ENCODE measurements at places on chromosomes 13 and 19. TPM values are rescaled to one million over a fixed set of nuclear protein-coding genes. Genes with fewer than 3 reads are reported as not detected.

DNA sequence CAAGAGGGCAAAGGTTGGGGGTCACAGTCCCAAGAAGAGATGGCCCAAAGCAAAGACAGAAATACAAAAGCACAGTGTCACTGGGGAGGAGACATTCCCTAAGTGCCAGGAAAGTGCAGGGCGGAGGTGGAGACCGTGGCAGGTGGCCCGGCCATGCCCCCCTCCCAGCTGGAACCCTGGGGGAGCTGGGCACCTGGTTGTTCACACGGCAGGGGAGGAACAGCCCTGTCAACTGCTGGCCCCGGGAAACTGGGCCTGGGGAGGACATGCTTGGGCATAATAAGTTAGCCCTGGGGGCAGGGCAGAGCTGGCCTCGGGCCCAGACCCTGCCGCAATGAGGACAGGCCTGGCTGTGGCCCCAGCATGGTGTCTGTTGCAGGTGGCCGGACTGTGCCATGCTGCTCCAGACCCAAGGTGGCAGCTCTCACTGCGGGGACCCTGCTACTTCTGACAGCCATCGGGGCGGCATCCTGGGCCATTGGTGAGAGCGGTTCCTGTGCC lies 7.4 kb downstream of the HPN start:
- no peak for DNase-seq
- no peaks in the 10 kb centered on the region for H3K36me3 ChIP-seq
- peaks cover 15% of the 10 kb centered on the region for H3K4me1 ChIP-seq

- H3K27ac ChIP-seq = no peak overlapping the region
- H3K27me3 ChIP-seq = no peaks in the 10 kb centered on the region
- H3K36me3 ChIP-seq = no peaks in the 10 kb centered on the region
- H3K4me3 ChIP-seq = no peak overlapping the region
- H3K4me1 ChIP-seq = peaks cover 13% of the 10 kb centered on the region
- no peak for DNase-seq
Measured at GRCh38 chr13:33740134-33740538, 77.8 kb upstream of the RFC3 start.

GRCh38 chr19:18319591-18320135 lies 3.2 kb downstream of the LSM4 start:
- no peaks in the 10 kb centered on the region for H3K27me3 ChIP-seq
- H3K4me1 ChIP-seq = peaks cover 64% of the 10 kb centered on the region
- DNase-seq = no peak
- H3K36me3 ChIP-seq = peaks cover 47% of the 10 kb centered on the region
- H3K27ac ChIP-seq = peak overlapping the region; percentile 85
- H3K4me3 ChIP-seq = peak overlapping the region; percentile 67

DNA sequence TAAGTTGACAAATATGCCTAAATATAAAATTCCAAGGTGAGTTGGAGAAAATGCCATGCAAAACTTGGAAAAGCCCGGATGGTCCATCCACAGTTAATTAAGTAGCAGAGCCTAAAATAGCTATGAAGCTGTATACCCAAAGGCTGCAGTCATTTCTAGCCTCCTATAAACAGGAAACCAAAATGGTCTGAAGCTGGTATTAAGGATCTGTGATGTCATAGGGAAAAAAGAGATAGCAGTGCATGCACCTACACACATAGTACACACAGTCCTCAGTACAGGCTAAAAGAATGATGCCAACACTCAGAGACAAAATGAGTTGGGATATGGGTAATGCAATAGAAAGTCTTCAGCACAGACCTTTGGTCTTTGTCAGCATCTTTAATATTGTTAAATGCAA lies 736.9 kb downstream of the EFNB2 start:
- no peaks in the 10 kb centered on the region for H3K4me1 ChIP-seq
- H3K36me3 ChIP-seq = no peaks in the 10 kb centered on the region
- no peak for DNase-seq
- no peaks in the 10 kb centered on the region for H3K27me3 ChIP-seq
- H3K4me3 ChIP-seq = no peak overlapping the region

- peaks cover 29% of the 10 kb centered on the region for H3K4me1 ChIP-seq
- DNase-seq = no peak
- no peaks in the 10 kb centered on the region for H3K27me3 ChIP-seq
- H3K4me3 ChIP-seq = peak overlapping the region; percentile 45
Measured at GRCh38 chr19:3098515-3099346, 4.6 kb downstream of the GNA11 start.

DNA sequence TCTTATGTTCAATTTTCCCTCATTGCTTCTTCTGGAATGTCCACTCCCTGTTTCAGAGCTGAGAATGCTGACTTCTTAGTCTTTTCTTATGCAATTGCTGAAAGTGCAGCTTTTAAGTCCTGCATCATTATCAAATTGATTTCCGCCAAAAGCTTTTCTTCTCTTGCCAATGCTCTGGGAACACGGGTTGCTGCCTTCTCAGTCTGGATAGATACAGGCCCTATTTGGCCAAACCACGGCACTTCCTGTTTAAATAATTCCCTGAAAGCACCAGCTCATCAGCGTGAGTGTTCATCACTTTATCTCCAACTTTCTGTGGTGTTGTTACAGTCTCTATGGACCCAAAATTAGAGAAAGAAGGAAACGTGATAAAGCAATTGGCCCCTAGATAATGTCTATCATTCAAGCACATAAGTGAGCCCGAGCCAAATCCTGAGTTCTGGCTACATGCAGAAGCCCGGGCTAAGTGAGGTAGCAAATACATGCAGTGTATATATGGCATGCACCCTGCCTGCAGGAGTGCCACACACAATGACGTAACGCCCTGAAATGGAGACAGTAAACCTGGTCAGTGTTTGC lies 85.7 kb downstream of the CYSLTR2 start:
- peaks cover 8% of the 10 kb centered on the region for H3K4me1 ChIP-seq
- no peak overlapping the region for H3K4me3 ChIP-seq
- H3K36me3 ChIP-seq = no peaks in the 10 kb centered on the region
- no peak overlapping the region for H3K27ac ChIP-seq
- DNase-seq = no peak

GRCh38 chr19:56778351-56778750 lies 62.2 kb downstream of the PEG3 start:
- no peaks in the 10 kb centered on the region for H3K27me3 ChIP-seq
- DNase-seq = no peak
- no peaks in the 10 kb centered on the region for H3K36me3 ChIP-seq

DNA sequence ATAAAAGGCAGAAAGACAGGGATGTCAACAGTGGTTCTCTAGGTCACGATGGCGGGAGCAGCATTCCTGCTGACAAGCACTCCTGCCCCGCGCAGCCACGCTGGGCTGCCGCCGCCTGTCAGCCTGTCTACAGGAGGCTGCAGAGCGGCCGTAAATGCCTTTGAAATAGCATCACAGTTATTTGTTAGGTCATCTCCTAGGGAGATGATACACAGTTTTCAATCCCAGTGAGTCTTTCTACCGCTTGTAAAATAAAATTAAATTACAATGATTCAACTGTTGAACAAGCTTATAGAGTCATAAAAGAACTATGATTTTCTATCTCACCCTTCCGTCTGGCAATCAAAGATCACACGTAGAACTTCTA lies 7.3 kb upstream of the SLC7A9 start:
- H3K4me1 ChIP-seq = peaks cover 3% of the 10 kb centered on the region
- DNase-seq = no peak
- H3K27me3 ChIP-seq = no peaks in the 10 kb centered on the region
- peaks cover 7% of the 10 kb centered on the region for H3K36me3 ChIP-seq
- H3K4me3 ChIP-seq = no peak overlapping the region
- no peak overlapping the region for H3K27ac ChIP-seq

- H3K36me3 ChIP-seq = no peaks in the 10 kb centered on the region
- H3K27me3 ChIP-seq = peaks cover 9% of the 10 kb centered on the region
- no peak overlapping the region for H3K27ac ChIP-seq
- H3K4me1 ChIP-seq = no peaks in the 10 kb centered on the region
Measured at GRCh38 chr13:101942038-101942437, 459.8 kb downstream of the FGF14 start.

GRCh38 chr19:47564081-47564480 lies 8.9 kb downstream of the ZNF541 start:
- no peak for DNase-seq
- H3K4me3 ChIP-seq = no peak overlapping the region
- H3K27ac ChIP-seq = no peak overlapping the region
- H3K4me1 ChIP-seq = no peaks in the 10 kb centered on the region
- no peaks in the 10 kb centered on the region for H3K36me3 ChIP-seq

DNA sequence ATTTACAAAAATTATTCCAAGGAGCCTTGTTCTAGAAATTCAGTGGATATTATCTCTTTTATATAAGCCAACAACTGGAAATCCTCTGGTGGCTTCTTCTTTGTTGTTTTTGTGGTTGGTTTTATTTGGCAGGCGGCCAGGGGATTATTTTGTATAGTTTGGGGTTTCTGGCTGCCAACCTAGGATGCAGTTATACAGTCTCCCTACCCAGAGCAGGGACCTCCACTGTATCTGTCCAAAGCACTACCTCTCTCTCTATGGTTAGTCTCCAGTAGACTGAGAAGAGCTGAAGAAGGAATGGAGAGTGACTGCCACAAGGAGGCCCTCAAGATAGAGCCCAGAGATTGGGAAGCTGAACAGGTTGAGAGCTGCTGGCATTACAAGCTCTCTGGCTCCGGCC lies 80.2 kb downstream of the ZAR1L start:
- no peak overlapping the region for H3K27ac ChIP-seq
- H3K27me3 ChIP-seq = no peaks in the 10 kb centered on the region
- no peak for DNase-seq
- H3K4me3 ChIP-seq = no peak overlapping the region

- peaks cover 10% of the 10 kb centered on the region for H3K4me1 ChIP-seq
- H3K27ac ChIP-seq = no peak overlapping the region
- H3K27me3 ChIP-seq = no peaks in the 10 kb centered on the region
- H3K4me3 ChIP-seq = no peak overlapping the region
- peak; percentile 39 for DNase-seq
- H3K36me3 ChIP-seq = no peaks in the 10 kb centered on the region
Measured at GRCh38 chr19:16027528-16027927, 48.8 kb upstream of the TPM4 start.

DNA sequence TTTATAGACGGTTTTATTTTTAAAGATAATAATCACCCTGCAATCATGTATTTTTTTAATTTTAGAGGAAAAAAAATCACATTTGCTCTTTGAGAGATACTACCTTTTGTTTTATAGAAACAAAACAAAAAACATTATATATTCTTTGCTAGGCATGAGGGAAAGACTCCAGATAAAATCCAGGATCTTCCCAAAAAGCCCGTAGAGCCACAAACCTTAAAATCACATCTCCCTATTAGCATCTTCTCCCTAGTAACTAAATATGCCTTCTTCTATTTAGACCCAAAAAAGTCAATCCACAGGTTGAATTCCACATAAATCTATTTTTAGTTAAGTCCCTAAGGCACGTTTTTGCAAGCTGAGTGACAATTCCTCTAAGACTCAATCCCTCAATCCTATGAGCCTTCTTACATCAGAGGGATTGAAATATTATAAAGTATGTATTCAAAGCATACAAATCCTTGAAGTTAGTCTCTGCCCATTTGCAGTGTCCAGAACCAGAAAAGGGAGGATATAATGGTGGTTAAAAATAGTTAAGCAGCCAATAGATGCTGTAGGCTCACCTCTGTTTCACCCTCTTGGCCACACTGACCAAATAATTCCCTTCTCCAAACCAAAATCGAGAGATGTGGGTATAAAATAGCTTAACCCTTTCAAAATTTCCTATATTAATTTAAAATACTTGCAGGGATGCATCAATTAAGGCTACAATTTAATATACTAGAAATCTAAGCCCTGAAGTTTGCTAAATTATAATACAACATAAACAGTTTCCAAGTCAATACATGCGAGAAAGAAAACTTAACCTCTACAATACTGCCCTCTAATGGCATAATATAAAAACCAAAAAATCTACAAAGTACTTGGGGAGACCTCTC lies 64.0 kb downstream of the SERP2 start:
- peaks cover 18% of the 10 kb centered on the region for H3K4me1 ChIP-seq
- H3K27me3 ChIP-seq = peaks cover 11% of the 10 kb centered on the region
- H3K27ac ChIP-seq = no peak overlapping the region
- no peak for DNase-seq

GRCh38 chr13:80083081-80083852 lies 257.7 kb downstream of the SPRY2 start:
- H3K4me1 ChIP-seq = no peaks in the 10 kb centered on the region
- H3K36me3 ChIP-seq = no peaks in the 10 kb centered on the region
- H3K27ac ChIP-seq = no peak overlapping the region
- H3K4me3 ChIP-seq = no peak overlapping the region
- DNase-seq = no peak

DNA sequence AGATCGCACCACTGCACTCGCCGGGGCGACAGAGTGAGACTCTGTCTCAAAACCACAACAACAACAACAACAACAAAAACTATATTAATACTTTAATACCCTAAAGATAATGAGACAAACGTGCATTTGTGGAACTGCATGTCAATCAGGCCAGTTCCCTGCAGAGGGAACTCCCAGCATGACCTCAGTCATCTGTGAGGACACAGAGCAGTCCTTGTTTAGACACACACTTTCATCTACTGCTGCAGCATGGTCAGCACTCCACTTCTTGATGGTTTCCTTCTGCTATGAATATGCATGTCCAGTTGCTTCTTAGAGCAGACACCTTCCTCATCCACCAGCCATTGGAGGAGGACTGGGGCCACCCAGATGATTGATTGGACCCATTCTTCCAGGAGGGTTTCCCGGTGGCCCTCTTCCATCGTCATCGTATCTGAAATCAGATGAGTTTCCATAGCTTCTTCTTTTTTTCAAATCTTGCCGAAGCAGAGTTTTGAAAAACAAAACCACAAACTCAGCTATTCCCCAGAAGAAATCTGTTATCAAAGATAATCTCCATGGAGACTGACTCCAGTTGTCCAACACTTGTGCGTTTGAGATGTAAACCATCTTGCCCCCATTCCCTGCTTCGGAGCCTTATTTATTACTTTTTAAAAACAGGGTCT lies 26.5 kb downstream of the ZNF607 start:
- no peaks in the 10 kb centered on the region for H3K27me3 ChIP-seq
- peak; percentile 4 for DNase-seq
- no peak overlapping the region for H3K4me3 ChIP-seq
- H3K36me3 ChIP-seq = peaks cover 26% of the 10 kb centered on the region
- no peak overlapping the region for H3K27ac ChIP-seq

The ERICH4 gene
- not detected for total RNA-seq

The CCDC70 gene
- total RNA-seq = not detected

The FXYD1 gene
- total RNA-seq = 1.9 TPM

The FAM216B gene
- total RNA-seq = not detected

The KLK14 gene
- 1.1 TPM for total RNA-seq

The NCAN gene
- not detected for total RNA-seq

The TEX29 gene
- total RNA-seq = 0.46 TPM

The KLK12 gene
- not detected for total RNA-seq

The ZNF473 gene
- 12.5 TPM for total RNA-seq

The PALM gene
- total RNA-seq = not detected

The ZNF552 gene
- total RNA-seq = 6.1 TPM

The FIZ1 gene
- total RNA-seq = 14.7 TPM

Data from activated CD4-positive, alpha-beta T cell treated with anti-CD3 and anti-CD28 coated beads for 36 hours (primary cell).